ENCODE measurements at places on chromosomes 3 and 15.

DNA sequence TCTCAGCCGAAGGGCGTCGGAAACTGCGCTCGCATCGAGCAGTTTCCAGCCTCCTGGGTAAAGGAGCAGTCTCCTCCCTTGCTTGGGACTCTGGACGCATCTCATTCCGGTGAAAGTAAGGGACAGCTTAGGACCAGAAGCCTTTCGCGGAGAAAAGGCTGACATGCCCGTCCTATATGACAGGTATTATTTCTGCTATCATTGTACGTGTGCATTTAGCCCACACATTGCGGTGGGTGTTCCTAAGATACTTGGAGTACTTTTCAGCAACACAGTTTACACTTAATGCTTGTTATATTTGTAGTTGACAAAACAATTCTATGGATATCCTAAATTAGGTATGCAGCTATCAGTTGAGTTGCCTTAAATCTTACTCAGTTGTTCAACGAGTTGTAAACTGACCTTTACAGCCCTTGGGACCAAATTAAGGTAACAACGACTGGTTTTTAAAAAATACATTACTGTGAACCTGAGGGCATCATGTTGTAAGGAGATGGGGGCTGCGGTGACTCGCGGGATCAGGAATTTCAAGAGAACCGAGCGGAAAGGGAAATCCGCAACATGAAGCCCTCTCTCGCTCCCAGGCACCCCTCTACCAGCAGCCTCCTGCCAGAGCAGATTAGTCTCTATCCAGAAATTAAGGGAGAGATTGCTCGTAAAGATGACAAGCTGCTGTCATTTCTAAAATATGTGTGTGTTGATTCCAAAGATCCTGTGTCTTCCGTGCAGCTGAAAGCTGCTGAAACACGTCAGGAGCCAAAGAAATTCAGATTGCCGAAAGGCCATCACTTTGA is 632 bp upstream of the COPS2 start:
- no peak for DNase-seq

DNA sequence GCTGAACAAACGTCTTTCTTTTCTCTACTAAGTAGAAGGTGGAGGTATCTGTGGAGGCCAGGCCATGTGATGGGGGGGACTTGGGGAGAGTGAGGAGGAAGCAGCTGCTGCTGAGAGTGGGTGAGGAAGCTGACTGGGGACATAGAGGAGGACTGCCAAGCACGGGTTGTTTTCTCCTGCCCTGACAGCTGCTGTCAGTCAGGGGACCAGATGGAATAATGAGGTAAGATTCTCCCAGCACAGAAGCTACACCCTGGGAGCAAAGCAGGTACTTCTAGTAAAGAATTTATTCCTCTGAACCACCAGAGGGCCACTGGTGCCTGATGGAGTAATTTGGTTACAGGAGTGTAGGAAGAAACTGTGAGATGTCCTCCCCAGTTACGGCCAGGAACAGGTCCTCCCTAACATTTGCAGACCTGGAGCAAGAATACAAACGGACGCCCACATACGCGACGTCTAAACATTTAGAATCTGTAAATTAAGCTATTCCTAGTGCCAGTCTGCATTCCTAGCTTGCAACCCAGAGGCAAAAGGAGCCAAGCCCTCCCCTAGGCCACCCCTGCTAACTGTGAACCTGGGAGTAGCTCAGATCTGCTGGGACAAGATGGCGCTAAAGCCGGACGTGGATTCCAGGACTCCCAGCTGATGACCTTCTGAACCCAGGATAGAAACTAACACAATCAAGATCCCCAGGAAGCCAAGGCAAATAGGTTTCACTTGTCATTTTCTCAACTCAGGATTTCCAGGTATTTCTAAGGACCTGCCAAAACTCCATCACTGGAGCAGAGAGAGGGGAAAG is 14.8 kb downstream of the CRYGS start:
- DNase-seq: no peak

DNA sequence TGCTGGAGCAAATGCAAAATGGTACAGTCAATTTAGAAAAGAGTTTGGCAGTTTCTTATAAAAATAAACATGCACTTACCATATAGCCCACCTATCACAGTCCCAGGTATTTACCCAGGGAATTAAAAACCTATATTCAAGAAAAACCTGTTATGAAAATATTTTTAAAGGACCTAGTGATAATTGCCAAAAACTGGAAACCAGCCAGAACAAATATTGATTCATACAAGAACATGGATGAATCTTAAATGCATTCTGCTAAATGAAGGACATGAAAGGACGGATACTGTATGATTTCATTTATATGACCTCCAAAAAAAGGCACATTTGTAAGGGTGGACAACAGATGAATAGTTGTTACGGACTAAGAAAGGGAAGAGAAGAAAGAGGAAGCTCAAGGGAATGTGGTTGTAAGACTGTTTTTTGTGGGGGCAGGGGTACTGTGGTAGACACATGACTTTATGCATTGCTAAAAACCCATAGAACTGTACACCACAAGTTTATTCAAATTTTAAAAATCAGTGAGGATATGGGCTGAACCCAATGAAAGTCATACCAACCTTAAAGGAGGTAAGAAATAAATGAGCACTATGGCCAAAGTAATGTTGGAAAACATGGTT is 61.0 kb downstream of the ZBBX start:
- no peak for DNase-seq

- peak; percentile 16 for DNase-seq
Observed at GRCh38 chr3:123489400-123490004, 40.6 kb upstream of the ADCY5 start.

- no peak for DNase-seq
Observed at GRCh38 chr3:16432714-16433113, 80.8 kb downstream of the RFTN1 start.

DNA sequence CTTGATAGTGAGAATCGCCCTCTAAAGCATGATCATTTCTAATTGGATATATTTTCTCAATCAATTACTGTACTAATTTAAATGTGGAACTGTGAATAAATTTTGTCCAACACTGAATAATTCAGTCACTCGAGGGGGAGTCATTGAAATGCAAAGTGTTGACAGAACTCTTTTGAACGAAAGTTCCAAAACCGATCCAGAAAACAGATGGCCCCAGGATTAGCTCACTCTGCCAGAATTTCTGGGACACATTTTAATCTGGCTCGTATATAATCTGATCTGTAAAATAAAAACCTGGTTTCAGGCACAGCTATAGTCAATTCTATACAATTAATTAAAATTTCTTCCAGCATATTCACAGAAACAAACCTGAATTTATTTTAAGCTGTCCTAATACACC is 580.4 kb downstream of the ROBO1 start:
- DNase-seq: no peak

DNA sequence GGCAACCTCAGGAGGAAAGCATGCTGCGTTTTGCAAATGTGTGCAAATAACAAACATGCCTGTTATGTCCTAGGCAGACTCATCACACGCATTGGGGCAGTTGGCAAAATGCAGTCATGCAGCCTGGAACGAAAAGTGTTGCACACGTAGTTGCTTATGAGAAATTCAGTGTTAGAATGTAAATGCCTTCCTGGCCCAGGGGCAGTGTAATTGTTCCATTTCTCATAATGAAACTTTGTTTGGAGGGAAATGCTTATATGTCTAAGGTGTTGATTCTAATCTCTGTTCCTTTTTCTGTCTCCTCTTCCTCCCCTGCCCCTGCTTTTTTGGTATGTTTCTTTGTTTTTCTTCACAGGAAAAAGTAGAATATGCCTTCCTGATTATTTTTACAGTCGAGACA is 156.0 kb downstream of the CACNA1D start:
- no peak for DNase-seq

GRCh38 chr3:37243820-37244748 is 69.7 kb upstream of the LRRFIP2 start:
- DNase-seq: peak; percentile 10

DNA sequence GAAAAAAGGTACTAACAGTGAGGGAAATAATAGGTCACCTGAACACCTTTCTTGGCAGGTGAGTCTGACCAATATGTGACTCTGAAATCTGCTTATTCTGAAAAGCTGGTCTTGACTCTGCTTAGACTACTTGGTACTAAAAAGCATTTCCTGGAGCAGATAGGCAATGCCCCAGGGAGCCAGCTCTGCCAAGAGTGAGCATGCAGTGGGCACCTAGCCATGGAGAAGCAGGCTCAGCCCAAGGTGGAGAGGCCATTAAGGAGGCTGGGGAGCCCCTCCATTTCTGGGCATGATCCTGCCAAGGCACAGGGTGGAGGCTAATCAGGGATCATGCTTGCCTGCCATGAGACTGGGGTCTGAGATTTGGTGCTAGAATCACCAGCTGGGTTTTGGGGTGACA is 1.6 kb upstream of the LTF start:
- no peak for DNase-seq

GRCh38 chr3:175670557-175670956 is 811.4 kb downstream of the NAALADL2 start:
- no peak for DNase-seq

DNA sequence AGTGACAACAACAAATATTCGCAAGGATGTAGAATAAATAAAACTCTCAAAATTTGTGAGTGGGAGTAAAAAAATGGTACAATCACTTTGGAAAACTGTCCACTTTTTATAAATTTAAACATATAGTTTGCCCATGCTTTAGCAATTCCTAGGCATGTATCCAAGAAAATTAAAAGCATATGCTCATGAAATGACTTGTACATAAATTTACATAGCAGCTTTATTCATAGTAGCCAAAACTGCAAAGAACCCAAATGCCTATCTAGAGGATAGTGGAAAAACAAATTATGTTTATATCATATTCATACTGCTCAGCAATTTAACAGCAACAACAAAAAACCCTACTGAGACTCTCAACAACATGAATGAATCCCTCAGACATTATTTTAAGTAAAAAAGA is 363.6 kb upstream of the CCDC54 start:
- DNase-seq: no peak

- no peak for DNase-seq
Observed at GRCh38 chr3:87313641-87314040, 37.3 kb upstream of the POU1F1 start.

DNA sequence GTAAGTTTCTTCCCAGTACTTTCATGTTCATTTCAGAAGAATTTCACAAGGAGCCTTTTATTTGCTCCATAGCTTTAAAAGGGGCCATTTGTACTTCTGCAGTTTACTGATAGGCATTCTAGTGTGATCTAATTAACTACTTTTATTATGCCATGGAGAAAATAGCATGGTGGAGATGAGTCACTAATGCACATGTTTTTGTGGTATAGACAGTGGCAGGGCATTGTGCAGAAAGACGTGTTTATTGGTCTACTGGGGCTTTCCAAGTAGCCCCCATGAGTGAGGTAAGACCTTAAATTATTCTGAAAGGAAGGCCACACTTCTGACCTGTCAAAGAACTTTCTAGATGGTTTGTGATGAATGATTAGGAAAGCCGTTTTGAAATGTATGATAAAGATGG is 810.0 kb upstream of the NR2F2 start:
- DNase-seq: no peak

DNA sequence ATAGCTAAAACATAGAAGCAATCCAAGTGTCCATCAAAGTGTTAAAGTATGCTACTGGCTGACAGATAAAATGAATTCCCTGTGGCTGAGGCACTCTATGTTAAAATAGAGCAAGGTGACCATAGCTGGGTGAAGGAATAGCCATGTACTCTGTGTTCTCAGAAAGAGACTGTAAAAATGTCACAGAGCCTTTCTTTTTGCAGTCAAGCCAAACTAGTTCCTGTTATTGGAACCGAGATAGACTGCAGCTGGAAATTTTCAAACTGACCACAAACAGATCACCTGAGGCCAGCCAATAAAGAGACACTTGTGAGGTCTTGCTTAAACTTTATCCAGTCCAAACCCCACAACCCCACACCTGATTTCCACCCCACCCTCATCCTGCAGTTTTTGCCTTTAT is 422.8 kb upstream of the NAALADL2 start:
- no peak for DNase-seq

- no peak for DNase-seq
Observed at GRCh38 chr15:57079931-57080620, 161.6 kb downstream of the TCF12 start.

DNA sequence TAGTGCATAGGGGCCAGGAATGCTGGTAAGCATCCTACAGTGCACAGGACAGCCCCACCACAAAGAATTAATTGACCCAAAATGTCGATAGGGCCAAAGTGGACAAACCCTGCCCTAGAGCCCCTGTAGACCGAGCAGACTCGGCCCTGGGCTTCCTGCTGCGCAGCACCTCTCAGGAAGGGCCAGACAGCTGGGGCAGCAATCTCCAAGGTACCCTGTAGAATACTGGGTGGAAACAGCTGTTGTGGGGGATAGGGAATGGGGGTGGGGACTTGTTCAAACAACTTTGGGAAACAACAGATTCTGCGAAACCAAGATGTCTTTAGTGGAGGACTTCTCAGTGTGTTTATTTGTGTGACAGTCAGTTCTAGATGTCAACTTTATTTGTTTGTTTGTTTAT is 67.1 kb downstream of the MRPL46 start:
- DNase-seq: no peak

DNA sequence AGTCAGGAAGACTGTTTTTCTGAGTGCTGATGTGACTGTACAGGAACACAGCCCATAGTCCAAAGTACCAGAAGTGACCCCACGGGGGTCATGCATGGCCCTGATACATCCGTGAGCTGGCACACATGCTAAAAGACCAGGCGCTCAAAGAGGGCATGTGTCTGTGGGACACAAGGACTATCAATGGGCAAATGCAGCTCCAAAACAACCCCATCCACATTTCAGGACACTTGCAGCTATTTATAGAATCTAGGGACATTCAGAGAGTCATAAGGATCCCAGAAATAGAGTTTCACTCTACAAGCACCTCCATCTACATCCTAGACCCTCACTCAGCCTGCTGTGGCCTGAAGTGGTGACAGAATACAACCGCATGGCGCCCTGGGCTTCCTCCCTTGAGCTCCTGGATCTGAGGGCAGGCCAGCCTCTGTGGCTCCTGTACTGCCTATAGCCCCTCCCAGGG is 17.0 kb downstream of the SLC25A20 start:
- no peak for DNase-seq

GRCh38 chr3:51712963-51713362 is 6.1 kb downstream of the GRM2 start:
- no peak for DNase-seq

DNA sequence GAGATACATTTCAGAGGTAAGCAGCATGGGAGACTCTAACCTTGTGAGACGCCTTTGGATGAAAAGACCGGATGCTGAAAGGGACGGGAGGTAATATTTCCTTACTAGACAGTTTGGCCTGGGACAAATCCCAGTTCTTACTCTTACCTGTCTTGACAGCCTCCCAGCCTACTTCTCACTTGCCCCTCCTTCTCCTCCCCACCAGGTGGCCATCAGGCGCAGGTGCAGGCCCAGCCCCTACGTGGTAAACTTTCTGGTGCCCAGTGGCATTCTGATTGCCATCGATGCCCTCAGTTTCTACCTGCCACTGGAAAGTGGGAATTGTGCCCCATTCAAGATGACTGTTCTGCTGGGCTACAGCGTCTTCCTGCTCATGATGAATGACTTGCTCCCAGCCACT is 6.3 kb downstream of the HTR3D start:
- DNase-seq: no peak

GRCh38 chr3:184460276-184460675 is 80.4 kb downstream of the CHRD start:
- DNase-seq: no peak

- DNase-seq: no peak
Observed at GRCh38 chr3:97680210-97680609, 84.3 kb upstream of the ARL6 start.
